ENCODE measurements at places on chromosomes 11 and 22.

GRCh38 chr11:18063862-18064434 lies 17.9 kb upstream of the TPH1 start:
- DNase-seq: no peak

DNA sequence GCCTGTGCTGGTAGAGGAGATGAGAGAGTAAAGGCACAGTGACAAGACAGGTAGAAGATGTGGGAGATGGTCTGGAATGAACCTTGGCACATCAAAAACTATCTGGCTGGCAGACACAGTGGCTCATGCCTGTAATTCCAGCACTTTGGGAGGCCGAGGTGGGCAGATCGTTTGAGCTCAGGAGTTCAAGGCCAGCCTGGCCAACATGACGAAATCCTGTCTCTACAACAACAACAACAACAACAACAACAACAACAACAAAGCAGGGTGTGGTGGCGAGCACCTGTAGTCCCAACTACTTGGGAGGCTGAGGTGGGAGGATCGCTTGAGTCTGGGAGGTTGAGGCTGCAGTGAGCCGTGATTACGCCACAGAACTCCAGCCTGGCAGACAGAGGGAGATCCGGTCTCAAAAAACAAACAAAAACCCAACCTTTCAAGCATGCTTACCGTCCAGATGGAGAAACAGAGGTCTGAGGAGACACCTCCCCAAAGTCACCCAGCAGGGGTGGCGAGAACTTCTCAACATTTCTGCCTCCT lies 11.8 kb downstream of the KCTD21 start:
- no peak for DNase-seq

- DNase-seq: peak; percentile 22
Measured at GRCh38 chr11:59551659-59552521, 40.6 kb downstream of the OR4D9 start.

GRCh38 chr11:113014262-113015097 lies 53.3 kb downstream of the NCAM1 start:
- DNase-seq: peak; percentile 78

- DNase-seq: no peak
Measured at GRCh38 chr11:44189986-44190882, 94.8 kb downstream of the EXT2 start.

DNA sequence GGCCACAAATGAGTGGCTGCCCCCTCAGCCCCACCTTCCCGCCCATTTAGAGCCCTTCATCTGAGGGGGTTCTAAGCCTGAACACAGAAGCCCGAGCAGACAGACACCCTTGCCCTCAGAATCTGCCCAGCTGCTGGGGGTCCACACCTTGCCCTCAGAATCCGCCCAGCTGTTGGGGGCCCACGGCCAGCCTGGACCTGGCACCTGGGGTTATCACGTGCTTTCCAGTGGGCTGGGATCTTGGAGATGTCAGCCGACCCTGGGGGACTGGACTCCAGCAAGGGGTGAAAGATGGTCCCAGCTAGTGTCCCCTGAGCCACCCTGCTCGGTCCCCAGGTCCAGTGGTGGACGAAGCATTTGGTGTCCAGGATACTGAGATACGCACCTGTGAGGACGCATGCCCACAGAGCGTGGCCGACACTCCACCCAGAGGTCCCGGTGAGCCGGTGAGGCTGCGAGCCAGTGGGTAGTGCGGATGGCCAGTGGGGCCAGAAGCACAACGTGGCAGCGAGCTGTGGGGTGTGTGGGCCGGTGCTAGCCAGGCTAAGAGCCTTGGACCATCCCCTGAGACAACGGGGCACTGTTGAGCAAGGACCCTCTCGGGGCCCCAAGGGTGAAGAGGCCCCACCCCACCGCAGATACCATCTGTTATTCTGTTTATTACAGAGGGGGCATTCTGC lies 3.1 kb upstream of the CTSD start:
- no peak for DNase-seq
